ENCODE measurements at places on chromosomes 1 and 21.

DNA sequence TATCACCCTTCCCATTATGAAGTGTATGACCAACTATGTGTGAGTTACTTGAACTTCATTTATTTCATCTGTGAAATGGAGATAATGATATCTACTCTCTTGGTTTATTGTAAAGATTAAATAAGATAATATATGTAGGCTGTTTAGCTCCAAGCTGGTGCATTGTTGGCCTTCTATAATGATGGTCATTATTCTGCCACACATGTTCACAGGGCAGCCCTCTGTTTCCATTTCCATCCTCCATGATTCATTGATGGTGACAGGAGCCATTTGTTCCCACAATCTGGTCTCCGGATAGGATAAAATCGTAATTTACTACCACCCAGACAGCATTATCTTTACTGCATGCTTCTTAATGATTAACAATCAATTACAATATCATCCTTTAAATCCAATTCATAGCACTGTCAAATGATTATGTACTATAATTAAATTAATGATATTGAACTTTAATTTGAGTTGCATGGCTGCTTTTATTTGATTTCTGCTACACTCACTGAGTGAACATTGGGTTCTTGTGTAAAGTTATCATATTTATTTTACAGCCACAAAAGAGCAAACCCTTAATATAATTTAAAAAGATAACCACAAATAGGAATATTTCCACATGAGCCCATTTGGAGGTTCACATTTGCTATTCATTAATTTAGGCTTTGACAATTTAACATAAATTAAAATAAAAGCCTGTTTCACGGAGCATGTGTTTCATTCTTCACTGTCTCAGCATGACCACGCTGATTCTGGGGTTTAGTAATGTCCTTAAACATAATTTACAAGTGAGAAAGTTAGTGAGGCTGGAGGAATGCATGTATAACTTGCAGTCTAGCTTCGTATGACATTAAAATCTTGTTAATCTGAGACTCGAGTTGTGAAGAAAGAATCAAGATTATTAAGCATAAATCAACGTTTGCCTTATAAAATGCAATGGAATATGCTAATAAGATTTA lies 596.4 kb upstream of the ZRANB2 start:
- no peak for DNase-seq

GRCh38 chr1:100074604-100075395 lies 57.9 kb downstream of the SASS6 start:
- DNase-seq = no peak

GRCh38 chr21:26079366-26079765 lies 91.2 kb downstream of the APP start:
- no peak for DNase-seq

DNA sequence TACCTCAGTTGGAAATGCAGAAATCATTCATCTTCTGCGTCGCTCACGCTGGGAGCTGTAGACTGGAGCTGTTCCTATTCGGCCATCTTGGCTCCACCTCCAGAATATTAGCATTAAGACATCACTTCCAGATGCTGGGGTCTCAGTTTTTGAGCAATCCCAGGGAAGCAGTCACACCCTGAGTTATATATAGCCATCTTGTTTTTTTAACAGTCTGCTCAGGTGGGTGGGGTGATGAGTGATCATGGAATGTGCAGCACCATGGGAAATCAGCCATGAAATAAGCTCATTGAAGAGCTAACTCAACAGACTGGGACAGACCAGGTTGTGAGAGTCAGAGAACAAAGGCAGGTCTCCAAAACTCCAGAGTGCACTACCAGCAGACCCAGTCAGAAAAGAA lies 27.0 kb upstream of the HMGB4 start:
- no peak for DNase-seq

Data from AG08396 (cell line).